ENCODE measurements at places on chromosomes 7 and 10.

DNA sequence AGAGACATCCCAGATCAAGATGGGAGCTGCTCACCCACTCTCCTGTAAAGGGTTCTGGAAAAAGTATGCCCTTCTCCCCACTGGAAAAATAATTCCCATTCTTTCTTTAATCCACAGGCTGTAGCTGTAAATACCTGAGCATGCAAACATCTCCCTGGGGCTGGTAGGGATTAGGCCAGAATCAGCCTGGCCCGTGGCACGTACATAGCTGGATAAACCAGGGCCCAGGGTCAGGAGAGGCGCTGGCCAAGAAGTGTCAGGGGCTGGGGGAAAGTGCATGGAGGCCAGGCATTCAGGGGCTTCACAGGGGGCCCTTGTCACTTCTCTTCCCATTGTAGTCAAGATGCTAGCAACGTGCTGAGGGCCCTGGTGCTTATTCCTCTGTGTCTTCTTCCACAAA is 30.7 kb upstream of the AQP1 start:
- no peak for DNase-seq

DNA sequence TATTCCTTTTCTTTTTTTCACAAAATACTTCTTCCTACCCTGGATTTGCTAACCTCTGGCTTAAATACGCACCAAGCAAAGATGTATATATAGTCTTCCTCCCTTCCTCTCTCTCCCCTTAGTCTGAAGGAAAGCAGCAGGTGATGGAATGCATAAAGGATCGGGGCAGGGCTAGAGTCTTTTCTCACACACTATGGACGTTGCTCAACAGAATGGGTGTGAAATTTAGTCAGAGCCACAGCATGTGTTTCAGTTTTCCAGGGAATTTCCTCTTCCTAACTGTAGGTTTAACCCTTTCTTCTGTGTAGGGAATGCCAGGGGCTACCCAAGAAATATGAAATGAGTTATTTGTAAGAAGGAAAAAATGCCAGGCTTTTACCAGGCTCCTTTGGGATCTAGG is 71.4 kb upstream of the NFKB2 start:
- peak; percentile 22 for DNase-seq

DNA sequence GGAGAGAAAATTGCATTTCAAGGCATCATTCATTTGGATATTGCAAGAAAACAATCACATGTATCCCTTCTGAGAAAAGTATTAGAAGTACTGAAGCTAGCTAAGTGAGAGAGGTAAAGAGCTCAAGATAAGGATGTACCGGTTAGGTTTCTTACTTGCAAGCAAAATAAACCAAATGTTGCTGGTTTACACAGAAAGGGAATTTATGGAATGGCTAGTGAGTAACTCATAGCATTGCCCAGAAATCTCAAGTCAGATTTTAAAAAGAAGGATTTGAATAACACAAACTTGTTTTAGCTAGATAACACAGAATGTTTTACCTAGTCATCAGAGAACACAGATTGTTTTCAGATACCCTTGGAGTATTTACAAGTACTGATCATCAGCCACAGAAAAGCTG is 30.6 kb downstream of the KLHL7 start:
- DNase-seq: no peak

GRCh38 chr7:55484834-55485233 is 87.5 kb downstream of the VOPP1 start:
- DNase-seq: no peak

GRCh38 chr10:53166325-53166724 is 393.7 kb upstream of the MBL2 start:
- DNase-seq: no peak
